NCI-H1105 (cell line): ENCODE measurements at places on chromosomes 1 and 21.

- DNase-seq, result peak; percentile 91
These were observed at the start of gene GNAI3 for GRCh38 chr1:109548321-109549267. TSS of gene GNAI3 (plus strand) at chr1:109548615. CDS start at chr1:109548721, 106 bp downstream.

- DNase-seq, result no peak
These were observed 10.6 kb downstream of the TRIT1 start for GRCh38 chr1:39872698-39873097.

DNA sequence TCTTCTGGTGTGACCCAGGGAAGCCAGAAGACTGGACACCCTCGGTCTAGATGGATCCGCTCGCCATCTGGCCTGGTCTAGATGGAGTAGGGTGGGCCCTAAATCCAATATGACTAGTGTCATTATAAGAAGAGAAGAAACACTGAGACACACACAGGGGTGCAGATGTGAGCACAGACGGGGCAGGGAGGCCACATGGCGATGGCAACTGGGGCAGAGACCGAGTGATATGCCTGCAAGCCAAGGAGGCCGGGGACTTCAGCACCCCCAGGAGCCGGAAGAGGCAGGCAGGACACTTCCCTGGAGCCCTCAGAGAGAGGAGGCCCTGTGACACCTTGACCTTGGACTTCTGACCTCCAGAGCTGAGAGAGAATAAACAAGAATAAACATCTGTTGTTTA is 5.6 kb upstream of the TFF3 start:
- no peak for DNase-seq

DNA sequence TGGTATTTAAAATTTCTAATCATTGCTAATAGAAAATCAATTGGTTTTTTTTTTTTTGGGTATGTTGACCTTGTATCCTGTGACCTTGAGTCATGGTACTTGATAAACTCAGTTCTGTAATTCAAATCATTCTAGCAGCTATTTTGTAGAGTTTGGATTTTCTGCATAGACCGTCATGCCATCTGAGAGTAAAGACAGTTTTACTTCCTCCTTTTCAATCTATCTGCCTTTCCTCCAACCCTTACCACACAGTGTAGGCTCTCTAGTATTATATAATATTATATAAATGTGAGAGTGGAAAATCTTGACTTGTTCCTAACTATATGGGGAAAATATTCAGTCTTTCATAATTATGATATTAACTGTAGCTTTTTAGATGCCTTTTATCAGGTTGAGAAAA is 7.0 kb downstream of the TDRD5 start:
- no peak for DNase-seq

GRCh38 chr1:243508303-243508713 is 252.5 kb downstream of the SDCCAG8 start:
- no peak for DNase-seq

- peak; percentile 44 for DNase-seq
These were observed 25.0 kb upstream of the LAPTM5 start for GRCh38 chr1:30782361-30783255.

DNA sequence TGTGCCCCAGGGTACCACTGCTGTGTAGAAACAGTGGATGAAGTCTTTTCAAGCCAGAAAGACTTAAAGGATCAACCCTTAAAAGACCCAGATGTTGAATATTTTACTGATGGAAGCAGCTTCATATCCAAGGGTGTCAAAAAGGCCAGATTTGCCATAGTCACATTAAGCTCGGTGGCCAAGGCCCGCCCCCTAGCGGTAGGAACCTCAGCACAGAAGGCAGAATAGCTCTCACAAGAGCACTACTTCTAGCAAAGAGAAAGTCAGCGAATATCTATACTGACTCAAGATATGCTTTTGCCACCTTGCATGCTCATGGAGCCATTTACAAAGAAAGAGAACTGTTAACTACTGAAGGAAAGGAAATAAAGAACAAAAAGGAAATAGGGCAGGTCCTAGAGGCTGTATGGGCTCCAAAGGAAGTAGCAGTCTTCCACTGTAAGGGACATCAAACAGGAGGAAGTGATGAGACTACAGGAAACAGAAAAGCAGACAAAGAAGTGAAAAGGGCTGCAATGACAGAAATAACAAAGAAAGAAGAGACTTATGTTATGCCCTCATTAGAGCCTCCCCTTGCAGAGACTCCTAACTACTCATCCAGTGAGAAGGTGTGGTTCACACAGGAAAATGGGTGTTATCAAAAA is 90.5 kb downstream of the LIPI start:
- peak; percentile 51 for DNase-seq

DNA sequence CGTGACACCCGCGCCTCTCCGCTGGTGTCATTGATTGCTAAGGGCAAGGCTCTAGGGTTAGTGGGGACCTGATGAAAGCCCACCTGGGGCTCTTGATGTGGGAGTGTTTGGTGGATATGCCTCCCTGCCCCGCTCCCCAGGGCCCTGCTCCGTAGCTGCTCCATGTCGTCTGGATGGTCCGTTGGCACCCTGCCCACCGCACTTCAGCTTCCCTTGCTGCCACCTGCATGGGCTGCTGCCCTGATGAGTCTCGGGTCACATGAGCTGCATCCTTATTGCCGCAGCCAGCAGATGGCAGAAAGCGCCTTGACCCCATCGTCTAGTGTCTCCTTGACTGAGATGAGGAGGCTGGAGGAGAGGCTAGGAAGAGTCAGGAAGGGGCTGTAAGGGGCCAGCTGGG is 439.4 kb downstream of the CAMTA1 start:
- peak; percentile 7 for DNase-seq

DNA sequence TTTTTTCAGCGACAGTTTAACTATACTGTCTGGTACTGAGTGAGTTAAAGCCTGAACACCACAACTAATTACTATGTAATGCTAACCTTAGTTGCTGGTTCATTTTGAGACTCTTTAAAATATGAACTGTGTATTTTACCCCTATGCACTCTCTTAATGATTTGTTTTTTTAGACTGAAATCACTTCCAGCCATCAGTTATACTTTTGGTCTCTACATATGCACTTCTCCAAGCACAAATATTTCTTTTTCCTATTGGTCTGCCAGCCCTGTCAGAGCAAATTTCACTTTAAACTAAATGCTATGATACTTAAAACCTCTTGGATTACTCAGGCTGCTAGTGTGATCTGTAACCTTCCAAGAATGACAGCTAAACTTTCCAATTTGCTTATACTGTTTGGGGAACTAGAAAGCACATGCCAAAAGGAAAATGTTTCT is 38.1 kb upstream of the SCYL3 start:
- DNase-seq, result no peak

DNA sequence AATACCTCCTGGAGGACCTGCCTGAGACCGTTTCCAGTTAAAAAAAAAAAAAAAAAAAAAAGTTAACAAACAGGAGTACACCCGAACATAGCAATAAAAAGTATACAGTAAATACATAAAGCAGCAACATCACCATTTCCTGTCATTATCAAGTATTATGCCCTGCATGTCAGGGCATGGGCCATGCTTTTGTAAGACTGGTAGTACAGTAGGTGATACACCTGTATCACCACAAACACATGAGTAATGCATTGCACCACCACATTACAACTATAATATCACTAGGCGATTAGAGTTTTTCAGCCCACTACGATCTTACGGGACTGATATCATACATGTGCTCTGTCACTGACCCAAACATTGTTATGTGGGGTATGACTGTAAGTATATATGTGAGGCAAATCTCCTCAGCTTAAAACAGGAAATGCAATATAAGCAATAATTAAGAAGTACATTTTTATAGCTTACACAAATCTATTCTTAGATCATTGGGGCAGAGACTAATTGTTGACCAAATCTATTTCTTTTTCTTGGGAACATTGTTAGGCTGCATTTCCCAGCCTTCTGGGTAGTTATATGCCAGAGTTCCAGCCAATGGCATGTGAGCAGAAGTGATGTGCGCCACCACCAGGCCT is 98.1 kb downstream of the PLD5 start:
- DNase-seq, result peak; percentile 25

DNA sequence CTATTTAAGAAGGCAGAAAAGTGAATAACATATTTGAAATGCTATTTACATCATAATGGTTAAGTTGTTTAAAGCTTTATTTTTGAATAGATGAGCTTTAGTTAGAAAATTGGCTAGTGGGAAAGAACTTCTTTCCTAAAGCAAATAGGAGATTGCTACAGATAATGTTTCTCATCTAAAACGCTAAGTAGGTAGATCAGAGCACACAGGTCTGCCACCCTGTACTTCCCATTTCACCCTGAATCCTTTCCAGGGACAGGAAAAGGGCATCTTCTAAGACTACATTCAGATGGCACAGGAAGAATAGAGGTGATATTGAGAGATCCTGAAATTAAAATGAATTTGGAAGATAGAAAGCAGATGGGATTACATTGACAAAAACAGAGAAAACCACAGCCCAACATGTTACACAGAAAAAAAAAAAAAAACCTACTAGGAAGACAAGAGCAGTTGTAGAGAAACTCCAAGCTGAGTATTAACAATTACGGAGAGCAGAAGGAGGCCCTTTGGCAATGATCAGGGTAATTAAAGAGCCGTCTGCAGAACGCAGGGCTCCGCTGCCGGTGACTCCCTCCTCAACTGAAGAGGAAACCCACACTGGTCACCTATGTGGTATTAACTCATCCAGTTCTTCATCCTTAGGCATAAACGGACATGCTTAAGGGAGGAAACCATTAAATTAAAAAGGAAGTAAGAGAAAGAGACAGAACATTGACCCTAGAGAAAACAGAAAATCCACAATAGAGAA is 53.6 kb upstream of the MAP10 start:
- DNase-seq, result no peak

DNA sequence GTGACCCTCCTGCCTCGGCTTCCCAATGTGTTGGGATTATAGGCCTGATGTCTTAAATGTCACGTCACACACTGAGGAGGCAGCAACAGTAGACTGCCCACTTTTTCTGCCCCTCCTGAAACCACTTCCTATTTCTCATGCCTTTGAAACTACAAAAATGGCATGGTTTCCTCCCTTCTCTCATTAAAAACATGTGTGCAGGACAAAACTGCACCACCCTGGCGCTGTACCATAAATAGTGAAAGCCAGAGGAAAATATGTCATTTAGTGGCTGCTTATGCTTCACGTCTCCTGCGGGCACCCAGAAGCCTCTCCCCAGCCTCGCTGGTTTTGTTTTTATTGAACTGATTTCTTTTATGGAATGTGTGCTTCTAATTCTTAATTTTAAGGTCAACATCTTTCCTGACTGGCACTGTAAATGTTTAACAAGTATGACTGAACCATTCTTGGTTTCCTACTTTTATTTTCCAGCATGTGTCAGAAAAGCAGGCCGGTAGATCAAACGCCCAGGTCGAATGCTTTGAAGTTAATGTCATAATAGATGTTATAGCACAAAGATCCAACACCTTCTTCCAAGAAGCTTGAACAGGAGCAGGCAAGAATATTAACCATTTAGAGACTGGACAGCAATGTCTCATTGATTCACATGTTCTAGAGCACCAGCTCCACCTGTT is 59.6 kb upstream of the C1orf87 start:
- DNase-seq, result no peak

- no peak for DNase-seq
These were observed 106.7 kb downstream of the SCMH1 start for GRCh38 chr1:41135196-41135947.

DNA sequence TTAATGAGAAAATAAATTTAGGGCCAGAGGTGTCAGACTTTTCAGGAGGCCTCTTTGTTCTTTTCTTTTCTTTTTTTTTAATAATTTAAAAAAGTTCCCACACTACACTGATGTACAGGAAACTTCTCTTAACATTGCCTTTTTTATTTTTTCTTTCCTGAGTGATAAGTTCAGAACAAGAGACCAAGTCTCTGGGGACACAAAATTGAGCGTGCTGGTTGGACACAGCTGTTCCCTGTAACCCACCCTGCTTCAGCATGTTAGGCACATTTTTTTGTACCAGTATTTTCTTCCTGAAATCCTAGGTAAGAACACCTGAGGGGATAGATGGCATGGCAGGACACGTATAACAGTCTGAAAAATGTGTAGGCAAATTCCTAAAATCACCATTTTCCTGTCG is 50.1 kb downstream of the PBX1 start:
- DNase-seq, result no peak

GRCh38 chr1:116111524-116112021 is 374 bp downstream of the MAB21L3 start:
- DNase-seq, result no peak

DNA sequence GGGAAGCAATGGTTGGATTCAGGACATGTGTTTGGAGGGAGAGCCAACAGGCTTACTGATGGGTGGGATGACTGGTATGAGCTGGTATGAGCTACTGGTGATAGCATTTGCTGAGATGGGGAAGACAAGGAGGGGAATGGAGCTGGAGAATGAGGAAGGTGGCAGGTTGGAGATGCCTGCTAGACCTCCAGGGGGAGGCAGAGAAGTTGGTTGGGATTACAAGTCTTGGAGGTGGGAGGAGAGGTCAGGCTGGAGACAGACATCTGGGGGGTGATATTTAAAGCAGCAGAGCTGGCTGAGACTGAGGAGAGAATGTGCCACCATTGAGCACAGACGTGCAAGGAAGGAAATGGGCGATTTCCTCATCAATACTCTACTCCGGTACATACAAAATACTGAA is 31.8 kb upstream of the ENO1 start:
- DNase-seq, result no peak

DNA sequence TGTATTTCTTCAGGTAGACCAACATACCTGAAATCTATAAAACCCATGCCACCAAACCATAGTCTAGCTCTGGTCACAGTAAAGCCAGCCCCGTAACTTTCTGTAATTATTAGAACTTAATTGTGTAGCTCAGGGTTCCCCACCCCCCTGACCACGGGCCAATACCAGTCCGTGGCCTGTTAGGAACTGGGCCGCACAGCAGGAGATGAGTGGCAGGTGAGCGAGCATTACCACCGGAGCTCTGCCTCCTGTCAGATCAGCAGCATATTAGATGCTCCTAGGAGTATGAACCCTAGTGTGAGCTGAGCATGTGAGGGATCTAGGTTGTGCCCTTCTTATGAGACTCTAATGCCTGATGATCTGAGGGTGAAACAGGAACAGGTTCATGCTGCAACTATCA is 14.6 kb downstream of the TENT5C start:
- no peak for DNase-seq

DNA sequence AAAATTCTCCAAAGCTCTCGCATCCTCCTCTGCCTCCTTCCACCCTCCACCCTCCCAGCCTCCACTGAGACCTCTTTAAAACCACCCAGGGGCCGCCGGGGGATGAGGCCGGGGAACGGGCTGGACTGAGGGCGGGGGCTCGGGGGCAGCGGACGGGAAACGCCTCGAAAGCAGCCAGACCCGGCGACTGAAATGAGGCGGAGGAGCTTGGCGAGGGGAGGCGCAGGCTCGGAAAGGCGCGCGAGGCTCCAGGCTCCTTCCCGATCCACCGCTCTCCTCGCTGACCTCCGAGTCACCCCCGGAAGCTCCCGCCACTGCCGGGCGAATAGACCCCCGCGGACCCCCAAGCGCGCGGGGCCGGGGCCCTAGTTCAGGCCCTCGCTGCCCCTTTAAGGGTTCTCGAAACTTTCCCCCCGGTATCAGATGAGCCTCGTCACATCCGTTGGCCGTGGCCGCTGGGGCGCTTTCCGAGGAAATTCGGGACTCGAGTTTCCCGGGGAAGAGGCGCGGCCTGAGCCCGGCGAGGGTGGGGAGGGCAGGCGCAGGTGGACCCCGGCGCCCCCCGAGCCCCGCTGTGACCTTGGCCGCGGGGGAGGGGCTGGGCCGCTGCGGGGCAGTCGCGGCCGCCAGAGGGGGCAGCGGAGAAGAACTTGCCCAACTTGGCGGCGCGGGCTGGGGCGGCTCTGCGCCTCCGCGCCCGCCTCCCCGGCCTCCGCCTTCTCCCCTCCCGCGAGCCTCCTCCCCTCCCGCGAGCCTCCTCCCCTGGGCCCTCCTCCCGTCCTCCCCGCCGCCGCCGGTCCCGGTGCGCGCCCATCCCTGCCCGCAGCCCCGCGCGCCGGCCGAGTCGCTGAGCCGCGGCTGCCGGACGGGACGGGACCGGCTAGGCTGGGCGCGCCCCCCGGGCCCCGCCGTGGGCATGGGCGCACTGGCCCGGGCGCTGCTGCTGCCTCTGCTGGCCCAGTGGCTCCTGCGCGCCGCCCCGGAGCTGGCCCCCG is at the start of gene BACE2:
TSS of gene BACE2 (plus strand) at position 813 of the 995 bp plus-strand sequence. CDS start at position 917, 104 bp downstream.
- peak; percentile 33 for DNase-seq
